ENCODE measurements at places on chromosomes 2 and 18. TPM values are rescaled to one million over a fixed set of nuclear protein-coding genes. Genes with fewer than 3 reads are reported as not detected.

B3GNT7 gene
- total RNA-seq: 9.4 TPM

TSPYL6 gene
- total RNA-seq: not detected

SLC35G4 gene
- not detected for total RNA-seq

REEP1 gene
- total RNA-seq: 34.2 TPM

SLC5A7 gene
- not detected for total RNA-seq

SPDYA gene
- not detected for total RNA-seq

LYPD6B gene
- total RNA-seq: not detected

- no peak for DNase-seq
Observed at GRCh38 chr18:27184115-27185024, 738 bp downstream of the CHST9 start.

- DNase-seq: no peak
Observed at GRCh38 chr2:84495539-84496146, 20.7 kb upstream of the DNAH6 start.

DNA sequence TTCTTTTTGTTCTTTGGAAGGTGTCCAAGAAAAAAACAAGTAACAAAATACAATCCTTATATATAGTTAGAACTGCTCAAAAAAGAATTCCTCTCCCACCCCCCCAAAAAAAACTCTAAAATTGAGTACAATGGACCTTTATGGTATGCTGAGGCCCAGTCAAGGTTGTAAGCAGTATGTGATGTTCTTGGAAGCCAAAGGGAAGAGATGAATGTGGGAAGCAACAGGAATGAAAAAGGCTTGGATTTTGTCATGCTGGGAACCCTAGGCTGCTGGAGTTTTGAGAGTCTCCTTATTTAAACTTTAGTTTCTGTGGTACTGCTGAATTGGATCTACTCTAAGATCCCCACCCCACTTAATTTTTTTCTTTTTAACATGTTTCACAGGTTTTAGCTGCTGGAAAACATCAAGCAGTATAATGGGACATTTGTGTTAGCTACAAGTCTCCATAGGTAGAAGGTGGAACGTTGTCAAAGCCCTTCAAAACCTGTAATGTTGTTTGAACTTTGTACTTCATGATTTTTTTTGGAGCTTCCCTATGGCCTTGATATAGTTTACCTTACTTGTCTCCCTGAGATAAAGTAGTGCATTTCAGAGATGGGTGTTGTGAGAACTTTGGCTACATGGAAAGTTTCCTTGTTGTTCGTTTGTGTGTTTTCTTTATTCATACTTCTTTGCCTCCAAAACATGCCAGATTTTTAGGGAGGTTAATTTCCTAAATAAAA is 57.7 kb downstream of the PHLPP1 start:
- no peak for DNase-seq

DNA sequence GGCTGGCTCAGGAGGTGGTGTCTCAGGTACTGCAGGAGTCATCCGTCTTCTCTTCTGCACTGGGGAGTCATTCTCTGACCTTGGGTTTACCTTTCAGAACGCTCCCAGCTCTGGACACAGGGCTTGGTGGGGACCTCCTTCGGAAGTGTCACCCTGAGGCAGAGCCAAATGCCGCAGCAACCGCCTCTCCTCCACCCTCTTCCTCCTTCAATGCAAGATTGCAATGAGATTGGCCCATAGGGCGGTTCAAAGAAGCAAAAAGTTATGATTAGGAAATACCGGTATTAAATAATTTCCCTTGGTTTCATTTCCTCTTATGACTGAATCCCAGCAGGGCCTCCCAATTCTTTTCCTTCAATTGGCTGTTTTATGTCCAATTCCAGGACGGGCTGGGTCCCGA is 178.8 kb downstream of the ACKR3 start:
- DNase-seq: peak; percentile 66

DNA sequence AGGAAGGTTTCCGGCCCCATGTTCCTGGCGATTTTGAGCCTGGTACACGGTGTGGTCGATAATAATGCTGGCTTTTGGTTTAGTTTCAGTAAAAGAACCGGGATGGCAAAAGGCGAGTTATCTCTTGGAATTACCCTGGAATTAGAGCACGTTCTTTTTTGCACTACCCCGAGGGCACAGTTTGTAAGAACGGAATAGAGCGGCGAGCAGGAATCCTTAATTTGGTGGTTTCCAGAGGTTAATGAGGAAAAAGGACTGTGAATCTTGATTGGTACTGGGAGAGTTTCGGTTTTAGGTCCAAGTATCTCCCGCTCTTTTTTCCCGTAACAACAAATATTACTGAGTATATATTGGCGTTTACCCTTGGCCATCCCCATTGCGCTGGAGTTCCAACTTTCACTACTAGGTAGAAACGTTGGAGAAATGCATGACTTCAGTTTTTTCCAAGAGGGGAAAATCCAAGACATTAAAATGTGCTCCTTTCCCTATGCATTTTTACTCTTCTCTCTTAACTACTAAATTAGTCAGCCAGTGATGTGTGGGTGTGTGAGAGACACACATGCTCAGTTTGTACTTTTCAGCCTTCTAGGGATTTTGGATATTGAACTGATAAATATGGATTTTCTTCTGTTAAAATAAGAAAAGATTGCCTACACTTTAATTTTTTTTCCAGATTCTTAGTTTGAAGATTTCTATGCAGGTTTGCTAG is 160.8 kb downstream of the AGPS start:
- DNase-seq: no peak

DNA sequence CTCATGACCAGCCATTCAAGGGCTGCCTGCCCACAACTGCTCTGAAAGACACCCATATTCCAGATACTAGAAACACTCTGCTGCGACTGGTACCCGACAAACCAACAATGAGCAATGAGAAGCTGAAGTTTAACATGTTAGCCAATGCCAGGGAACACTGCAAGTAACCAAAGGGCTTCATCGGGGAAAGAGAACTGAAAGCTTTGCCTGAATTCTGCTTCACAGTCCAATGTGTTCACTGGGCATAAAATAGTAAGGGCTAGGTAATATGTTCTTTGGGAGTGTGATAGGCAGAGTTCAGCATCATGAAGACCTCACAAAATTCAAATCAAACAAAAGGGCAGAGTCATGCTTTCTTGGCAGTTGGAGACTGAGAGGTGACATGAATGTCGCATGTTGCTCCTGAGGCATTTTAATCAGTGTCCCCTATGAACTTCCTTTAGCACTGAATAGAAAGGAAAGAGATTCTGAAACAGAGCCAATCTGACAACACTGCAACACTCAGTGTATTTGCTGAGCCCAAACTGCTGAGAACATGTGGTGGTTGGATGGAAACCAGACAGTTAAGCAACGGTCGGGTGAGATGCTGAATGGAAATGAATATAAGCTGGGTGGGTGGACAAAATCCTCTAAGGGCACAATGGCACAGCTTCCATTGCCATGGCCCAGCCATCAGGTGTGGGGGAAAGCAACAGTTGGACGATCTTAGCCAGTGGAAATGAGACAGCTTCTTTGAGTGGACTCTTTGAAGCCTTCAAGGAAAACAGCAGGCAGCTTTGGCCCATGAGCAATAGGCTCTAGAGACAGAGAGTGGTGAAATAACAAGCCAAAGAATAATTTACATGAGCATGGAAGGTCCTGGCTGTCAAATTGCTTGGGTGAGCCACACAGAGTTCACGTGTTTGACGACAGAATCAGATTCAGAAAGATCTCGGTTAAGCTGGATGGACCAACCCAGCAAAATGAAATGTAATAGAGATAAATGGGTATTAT is 277.5 kb downstream of the AFF3 start:
- DNase-seq: no peak

DNA sequence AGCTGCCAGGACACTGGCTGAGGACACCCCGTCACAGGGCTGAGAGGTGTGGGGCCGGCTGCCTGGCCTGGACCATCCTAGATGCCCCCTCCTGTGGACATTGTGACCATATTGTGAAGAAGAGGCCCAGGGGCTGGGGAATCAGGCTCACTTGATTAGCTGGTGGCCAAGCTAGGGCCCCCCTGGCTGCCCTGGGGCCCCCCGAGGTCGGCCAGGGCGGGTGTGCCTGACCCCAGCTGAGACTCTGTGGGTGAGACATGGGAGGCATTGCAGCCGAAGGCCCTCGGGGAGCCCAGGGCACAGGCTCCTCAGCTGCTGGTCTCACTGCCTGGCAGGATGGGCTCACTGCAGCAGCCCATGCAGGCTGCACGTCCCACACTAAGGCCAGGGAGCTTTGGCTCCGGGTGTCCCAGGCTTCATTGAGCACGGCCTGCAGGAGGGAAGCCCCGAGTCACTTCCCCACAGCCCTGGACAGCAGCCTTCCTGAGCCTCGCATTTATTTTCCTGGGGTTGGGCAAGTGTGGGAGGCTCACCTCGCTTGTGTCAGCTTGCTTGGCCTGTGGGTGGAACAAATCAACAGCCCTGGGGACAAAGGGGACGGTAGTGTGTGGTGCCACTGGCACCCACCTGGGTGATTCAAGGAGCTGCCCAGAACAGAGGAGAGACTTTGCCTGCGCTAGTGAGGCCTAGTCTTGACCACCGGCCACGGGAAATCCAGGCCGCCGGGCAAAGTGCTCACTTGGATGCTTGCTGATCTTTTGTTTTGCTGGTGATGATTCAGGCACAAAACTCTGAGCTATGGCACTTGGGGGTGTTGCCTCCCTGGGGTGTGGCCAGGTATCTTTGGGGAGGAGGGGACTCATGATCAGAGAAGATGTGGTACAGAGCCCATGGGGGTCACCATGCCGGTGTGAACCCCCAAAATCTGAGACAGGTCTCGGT is 1.3 kb downstream of the GAL3ST2 start:
- DNase-seq: peak; percentile 53

DNA sequence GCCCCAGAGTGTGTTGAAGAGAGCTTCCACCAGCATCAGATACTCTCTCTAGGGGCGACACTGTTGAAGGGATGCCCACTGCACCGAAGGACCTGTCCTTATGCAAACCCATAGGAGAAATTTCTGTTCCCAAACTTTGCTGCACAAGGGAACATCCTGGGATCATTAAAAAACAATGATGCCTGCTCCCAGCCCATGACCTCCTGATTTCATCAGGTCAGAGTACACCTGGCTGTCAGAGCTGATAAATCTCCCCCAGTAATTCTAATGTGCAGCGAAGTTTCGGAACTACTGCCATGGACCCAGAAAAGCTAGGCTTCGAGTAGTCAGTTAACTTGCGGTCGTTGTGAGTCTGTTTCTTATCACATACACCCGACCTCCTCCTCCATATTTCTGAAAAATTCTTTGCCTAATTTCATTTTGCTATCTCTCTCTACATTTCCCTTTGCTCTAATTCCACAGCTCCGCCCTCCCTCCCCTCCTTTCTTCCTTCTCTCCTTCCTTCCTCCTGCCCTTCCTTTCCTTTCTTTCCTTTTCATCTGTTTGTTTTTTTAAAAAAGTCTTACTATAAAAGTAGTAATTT is 18.8 kb downstream of the FAM124B start:
- no peak for DNase-seq

GRCh38 chr2:165743442-165743841 is 50.6 kb downstream of the GALNT3 start:
- DNase-seq: no peak

GRCh38 chr2:27105981-27106380 is 12.9 kb downstream of the CGREF1 start:
- no peak for DNase-seq

GRCh38 chr2:201152999-201153815 is 29.7 kb upstream of the CASP10 start:
- no peak for DNase-seq

- no peak for DNase-seq
Observed at GRCh38 chr2:190283783-190284182, 35.8 kb downstream of the HIBCH start.

DNA sequence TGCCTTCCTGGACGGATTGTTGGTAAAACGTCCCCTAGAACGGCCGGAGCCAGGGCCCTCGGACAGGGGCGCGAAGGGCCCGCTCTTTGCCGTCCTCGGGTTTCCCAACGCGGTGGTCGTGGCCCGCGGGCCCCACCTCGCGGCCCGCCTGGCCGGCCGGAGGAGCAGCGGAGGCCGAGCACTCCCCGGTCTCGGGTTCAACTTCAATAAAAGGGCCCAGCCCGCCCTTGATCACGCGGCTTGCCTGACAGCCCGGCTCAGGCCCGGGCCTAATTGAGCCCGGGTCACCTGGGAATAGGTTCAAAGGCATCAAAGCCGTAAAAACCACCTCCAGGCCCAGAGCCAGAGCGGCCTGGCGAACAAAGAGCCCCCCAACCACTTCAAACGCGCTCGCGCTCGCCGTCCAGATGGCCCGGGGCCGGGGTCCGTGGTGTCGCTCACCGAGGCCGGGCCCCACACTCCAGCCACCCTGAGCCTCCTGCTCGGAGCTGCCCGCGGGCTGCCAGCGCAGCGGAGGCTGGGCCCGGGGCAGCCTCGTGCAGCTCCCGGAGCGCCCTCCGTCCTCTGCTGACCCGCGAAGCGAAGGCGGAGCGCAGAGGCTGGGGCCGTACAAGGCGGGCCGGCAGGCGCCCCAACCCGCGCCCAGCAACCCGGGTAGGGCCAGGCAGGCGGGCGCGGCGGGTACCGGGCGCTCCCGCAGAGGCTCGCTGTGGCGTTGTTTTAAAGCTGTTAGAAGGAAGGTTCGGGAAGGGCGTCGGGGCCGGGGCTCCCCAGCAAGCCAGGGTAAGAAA is 1.1 kb upstream of the TWIST2 start:
- no peak for DNase-seq
